Effector CD4-positive, alpha-beta T cell (primary cell): ENCODE measurements at places on chromosomes 4 and X.
A peak's percentile ranks its signal among the peaks of the same experiment; 100 is the strongest.

DNA sequence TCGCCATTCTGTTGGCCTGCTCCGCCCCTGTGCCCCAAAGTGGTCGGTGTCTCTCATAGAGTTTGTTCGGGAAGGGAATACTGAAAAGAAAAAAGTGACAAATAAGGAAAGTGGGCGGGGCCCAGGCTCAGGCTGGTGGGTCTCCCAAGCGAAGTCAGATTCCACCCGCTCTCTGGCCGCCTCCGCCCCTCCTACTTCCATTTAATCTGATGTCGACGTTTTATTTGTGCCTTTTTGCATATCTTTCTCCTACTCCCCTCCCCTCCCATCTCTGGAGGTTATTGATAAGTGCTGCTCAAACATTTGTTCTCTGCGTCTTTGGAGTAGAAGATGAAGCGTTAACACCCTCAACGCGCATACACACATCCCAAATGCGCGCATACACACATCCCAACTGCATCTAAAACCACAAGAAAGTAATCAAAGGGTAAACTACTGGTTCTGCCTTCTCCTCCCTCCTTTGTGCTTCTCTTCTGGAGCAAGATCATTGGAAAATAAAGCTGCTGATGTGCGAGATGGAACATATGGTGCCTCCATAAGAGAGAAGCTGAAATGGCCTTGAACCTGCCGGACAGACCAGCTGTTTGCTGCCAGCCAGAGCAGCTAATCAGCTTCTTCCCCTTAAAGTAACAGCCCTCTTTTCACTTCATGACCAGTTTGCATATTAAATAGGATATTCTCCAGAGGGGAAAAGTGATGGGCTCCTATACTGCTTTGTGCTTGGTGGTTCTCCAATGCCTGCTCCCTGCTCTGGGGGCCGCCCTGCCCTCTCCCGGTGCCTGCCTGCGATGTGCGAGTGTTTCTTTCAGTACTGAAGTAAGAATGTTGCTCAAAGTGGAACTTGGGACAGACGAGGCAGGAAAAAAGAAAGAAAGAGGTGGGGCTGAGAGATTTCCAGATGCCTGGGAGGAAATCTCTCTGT lies 3.1 kb downstream of the MAMLD1 start:
- DNase-seq: no peak

DNA sequence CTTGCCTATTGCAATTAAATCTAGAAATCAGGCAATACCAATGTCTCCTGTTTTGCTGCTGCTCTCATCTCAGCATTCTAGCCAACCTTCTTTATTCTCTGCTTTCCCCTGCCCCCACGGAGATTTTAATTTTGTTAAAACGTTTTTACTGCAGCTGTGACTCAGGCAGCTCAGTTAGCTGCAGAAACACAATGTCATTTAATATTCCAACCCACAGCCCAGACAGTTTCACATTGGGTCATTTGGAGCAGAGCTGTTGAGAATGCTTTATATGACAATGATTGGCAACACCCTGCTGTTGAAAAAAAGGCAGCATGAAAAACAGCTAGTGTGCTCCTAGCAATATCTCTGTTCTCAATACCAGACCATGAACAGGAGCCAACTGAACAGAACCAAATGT lies 12.6 kb upstream of the SLC10A4 start:
- DNase-seq: no peak

DNA sequence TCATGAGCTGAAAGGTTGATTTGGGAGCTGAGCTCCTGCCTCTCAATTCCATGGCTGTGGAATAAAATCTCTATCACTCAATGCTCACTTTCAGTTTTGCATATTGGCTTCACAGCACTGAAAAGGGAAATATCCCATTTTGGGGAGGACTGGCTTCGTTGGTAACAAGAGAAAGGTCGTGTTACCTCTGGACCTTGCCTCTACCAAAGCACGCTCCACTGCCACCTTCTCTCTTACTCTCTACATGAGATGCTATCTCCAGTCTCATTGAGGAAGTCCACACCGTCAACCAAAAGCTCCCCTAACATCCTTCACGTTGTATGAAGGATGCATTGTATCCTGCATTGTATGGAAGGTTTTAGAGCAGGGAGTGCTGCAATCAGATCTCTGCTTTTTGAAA lies 195.0 kb upstream of the LDB2 start:
- no peak for DNase-seq

GRCh38 chr4:140098455-140099160 lies 55.4 kb downstream of the MAML3 start:
- DNase-seq: no peak

DNA sequence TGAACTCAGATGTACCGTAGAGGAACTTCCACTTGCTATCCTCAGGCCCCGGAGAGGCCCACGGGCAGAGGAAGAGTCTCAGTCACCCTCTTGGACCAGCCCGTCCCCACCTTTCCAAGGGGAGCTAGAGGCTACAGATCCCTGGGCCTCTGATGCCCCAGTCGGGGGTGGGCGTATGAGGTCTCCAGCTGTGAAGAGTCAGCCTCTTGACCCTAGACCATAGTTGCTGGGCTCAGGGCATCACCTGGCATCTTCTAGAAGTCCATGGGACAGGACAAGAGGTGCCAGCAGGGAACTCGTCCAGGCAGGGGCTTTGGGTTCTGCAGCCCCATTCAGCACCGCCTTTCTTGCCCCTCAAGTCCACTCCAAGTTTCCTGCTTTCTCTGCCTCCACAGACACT lies 11.6 kb downstream of the SASH3 start:
- no peak for DNase-seq

DNA sequence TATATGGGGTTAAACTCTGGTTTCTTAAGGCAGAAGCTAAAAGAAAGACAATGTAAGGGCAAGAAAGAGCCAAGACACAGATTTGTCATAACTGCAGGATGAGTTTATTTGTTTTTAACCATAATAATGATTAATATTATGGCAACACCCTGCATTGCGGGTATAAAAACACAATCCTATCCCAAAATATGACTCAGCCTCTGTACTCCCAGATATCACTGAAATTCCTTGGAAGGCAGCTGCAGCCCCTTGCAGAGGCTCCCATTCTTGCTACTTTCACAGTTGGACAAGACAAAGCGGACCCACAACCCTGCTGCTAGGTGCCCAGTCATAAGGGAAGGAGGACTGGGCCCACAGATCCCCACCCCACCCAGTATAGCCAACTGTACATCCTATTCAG lies 20.4 kb upstream of the FGF16 start:
- no peak for DNase-seq

- DNase-seq: no peak
Observed at GRCh38 chr4:169079942-169080827, 70.1 kb upstream of the CBR4 start.

GRCh38 chr4:168993714-168994510 lies 16.1 kb downstream of the CBR4 start:
- no peak for DNase-seq

GRCh38 chr4:7830747-7831146 lies 108.9 kb downstream of the AFAP1 start:
- DNase-seq: no peak

- peak; percentile 19 for DNase-seq
Observed at GRCh38 chr4:140049024-140049848, 104.7 kb downstream of the MAML3 start.

GRCh38 chrX:63713526-63713925 lies 71.5 kb downstream of the ARHGEF9 start:
- DNase-seq: no peak
